HFFc6 (cell line): ENCODE measurements at places on chromosomes 2 and 18.
A peak's percentile ranks its signal among the peaks of the same experiment; 100 is the strongest.

DNA sequence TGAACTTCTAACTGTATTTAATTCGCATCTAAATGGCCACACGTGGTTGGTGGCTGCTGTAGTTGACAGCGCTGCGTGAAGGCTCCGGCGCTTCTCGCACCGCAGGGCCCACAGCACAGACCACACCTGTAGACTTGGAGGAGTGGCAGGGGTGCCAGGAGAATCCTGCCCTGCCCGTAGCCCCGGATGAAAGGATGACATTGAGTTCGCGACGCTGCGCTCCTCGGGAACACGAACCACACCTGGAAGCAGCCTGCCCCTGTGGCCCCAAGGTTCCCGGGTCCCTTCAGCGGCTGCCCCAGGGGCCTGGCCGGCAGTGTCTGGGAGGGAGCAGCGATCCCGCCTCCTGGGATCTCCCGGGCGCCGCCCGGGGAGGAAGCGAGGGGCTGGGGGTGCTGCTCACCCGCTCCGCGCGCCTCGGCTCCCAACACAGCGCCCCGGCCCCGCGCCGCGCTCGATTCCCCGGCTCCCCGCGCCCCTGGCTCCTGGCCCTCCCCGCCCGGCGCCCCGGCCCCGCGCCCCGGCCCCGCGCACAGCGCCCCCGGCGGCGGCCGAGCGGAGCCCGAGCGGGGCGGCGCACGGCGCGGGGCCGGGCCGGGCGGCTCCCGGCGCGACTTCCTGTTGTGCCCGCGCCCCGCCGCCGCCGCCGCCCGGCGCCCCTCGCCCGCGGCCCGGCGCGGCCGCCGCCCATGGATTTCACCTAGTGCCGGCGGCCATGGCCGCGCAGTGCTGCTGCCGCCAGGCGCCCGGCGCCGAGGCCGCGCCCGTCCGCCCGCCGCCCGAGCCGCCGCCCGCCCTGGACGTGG, at the start of gene RNPEPL1:
Gene RNPEPL1, plus strand, starts transcription at position 613 of the 806 bp plus-strand sequence. Its CDS starts 103 bp downstream, at position 716.
- H3K36me3 ChIP-seq, result peaks cover 5% of the 10 kb centered on the region
- H3K4me3 ChIP-seq, result peak within 1 kb of the TSS; percentile 89
- peaks cover 2% of the 10 kb centered on the region; the same call in 1 of the 2 replicates for H3K27me3 ChIP-seq
- H3K4me1 ChIP-seq, result peaks cover 44% of the 10 kb centered on the region

DNA sequence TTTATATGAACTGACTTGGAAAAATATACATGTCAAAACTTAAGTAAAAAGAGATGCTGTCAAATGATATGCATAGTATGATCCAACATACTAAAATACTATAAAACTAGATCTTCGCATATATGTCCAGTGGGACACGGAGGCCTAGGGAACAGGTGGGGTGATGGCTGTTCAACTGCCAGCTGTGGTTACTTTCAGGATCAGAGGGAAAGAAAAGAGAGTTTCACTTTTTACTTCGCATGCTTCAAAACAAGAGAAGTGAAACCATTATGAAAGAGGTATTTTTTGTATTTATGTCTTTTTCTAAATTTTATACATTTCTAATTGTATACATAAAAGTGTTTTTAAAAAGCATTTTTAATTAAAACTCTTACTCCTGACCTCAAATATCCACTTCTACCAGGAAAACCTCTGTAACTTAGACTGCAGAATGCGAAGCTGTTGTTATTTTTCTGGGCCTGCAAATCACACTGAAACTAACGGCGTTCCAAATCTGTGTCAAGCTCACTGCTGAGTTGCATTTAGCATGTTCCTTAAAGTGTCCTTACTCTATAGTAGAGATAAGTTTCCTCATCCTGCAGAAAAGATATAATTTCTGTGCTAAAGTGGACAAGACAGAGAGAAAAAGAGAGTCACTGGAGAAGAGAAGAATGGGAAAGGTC, 97.8 kb upstream of the SLC35G4 start:
- H3K27me3 ChIP-seq, result peaks cover 16% of the 10 kb centered on the region
- H3K36me3 ChIP-seq, result no peaks in the 10 kb centered on the region
- H3K4me3 ChIP-seq, result no peak overlapping the region
- no peak overlapping the region for H3K27ac ChIP-seq

- no peaks in the 10 kb centered on the region; the same call in 1 of the 2 replicates for H3K36me3 ChIP-seq
- peaks cover under 1% of the 10 kb centered on the region; the same call in 1 of the 2 replicates for H3K27me3 ChIP-seq
- H3K4me1 ChIP-seq, result no peaks in the 10 kb centered on the region
- H3K27ac ChIP-seq, result no peak overlapping the region
- no peak for DNase-seq
These were observed 21.4 kb downstream of the RPL31 start for GRCh38 chr2:101023327-101024107.

GRCh38 chr2:103819599-103819998, 1034.3 kb upstream of the POU3F3 start:
- DNase-seq, result no peak
- no peaks in the 10 kb centered on the region for H3K27me3 ChIP-seq
- no peak overlapping the region for H3K27ac ChIP-seq
- no peak overlapping the region for H3K4me3 ChIP-seq
- no peaks in the 10 kb centered on the region for H3K4me1 ChIP-seq
- no peaks in the 10 kb centered on the region for H3K36me3 ChIP-seq

DNA sequence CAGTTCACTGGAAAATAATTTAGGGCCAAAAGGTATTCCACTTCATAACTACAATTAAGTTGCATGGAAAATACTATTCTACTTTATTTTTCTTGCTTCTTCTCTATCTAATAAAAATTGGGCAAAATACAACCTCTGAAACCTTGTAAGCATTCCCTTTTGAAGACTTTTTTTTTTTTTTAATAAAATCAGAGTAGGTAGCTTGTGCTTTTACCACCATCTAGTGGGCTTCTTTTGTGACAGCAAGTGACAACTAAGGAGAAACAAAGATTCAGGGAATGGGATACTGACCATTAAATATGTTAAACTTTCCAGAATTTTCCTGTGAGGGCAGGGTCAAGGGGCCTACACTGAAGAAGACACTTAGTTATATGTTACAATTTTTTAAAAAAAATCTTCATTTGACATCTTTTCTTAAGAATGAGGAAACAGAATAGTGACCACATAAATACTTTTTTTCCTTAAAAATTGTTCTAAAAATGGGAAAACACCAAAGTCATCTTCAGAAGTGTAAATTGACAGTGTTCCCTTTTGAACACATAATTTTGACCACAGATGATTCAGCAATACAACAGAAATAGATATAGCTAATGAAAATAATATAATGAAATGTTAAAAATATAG, 1183.2 kb upstream of the ACVR2A start:
- peaks cover 8% of the 10 kb centered on the region; the same call in 1 of the 2 replicates for H3K4me1 ChIP-seq
- H3K4me3 ChIP-seq, result no peak overlapping the region
- H3K27ac ChIP-seq, result no peak overlapping the region
- H3K36me3 ChIP-seq, result no peaks in the 10 kb centered on the region

DNA sequence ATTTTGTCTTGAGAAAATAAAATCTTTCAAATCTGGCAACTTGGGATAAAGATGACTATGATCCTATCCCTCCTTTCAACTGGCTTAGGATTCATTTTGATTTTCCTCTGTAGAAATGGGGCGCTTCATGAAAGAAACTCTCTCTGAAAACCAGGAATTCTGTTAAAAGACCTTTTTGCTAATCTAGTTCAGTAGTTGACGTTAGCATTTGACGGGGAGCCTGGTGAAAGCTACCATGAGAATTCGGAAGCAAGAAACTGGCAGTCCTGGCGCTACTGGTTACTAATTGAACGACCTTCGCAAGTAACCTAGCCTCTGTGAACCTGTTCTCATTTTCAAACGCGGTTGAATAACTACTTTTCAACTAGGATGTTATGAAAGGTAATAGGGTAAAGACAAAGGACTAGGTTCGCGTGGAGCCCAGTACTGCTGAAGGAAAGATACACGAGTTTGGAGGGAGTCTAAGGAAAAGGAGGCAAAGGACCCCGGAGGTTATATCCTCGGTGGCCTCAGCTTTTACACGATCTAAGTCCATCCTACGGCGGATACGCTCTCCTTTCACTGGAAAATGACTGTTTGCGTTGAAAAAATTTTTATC, 604 bp upstream of the STK11IP start:
- peak overlapping the region; percentile 96 for H3K4me3 ChIP-seq
- 0 out of 2 replicates have a peak, but pooled peaks cover 4% of the 10 kb centered on the region for H3K36me3 ChIP-seq
- DNase-seq, result no peak
- H3K4me1 ChIP-seq, result peaks cover 46% of the 10 kb centered on the region

DNA sequence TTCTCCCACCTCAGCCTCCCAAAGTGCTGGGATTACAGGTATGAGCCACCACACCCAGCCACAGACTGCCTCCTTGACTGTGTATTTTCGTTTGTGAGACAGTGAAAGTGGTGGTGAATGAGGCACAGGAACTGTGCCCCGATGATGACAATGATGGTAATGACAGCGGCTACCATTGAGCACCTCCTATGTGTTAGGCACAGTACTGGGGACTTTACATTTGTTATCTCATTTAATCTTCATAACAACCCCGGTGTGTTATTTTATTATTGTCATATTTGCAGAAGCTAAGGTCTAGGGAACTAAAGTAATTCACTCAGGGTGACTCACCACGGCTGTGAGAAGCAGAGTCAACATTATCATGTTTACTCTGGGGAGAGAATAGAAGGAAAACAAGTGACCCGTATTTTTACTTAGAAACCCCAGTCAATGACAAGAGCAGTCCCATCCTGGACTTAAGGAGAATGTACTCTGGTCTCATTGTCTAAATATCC, 77.6 kb upstream of the ALPP start:
- no peak overlapping the region for H3K4me3 ChIP-seq
- peaks cover 9% of the 10 kb centered on the region for H3K4me1 ChIP-seq
- H3K27ac ChIP-seq, result no peak overlapping the region
- H3K27me3 ChIP-seq, result peaks cover 2% of the 10 kb centered on the region; the same call in 1 of the 2 replicates
- DNase-seq, result peak; percentile 5

GRCh38 chr2:38959938-38960608, 70.4 kb downstream of the ARHGEF33 start:
- no peaks in the 10 kb centered on the region for H3K36me3 ChIP-seq
- H3K27me3 ChIP-seq, result peaks cover 12% of the 10 kb centered on the region
- H3K4me3 ChIP-seq, result peak overlapping the region; percentile 56; the same call in 1 of the 2 replicates
- peak; percentile 50 for DNase-seq

- no peaks in the 10 kb centered on the region for H3K27me3 ChIP-seq
- DNase-seq, result no peak
- H3K4me3 ChIP-seq, result no peak overlapping the region
- peaks cover 14% of the 10 kb centered on the region for H3K4me1 ChIP-seq
- H3K27ac ChIP-seq, result no peak overlapping the region
These were observed 115.2 kb downstream of the ZNF521 start for GRCh38 chr18:25236736-25237135.

DNA sequence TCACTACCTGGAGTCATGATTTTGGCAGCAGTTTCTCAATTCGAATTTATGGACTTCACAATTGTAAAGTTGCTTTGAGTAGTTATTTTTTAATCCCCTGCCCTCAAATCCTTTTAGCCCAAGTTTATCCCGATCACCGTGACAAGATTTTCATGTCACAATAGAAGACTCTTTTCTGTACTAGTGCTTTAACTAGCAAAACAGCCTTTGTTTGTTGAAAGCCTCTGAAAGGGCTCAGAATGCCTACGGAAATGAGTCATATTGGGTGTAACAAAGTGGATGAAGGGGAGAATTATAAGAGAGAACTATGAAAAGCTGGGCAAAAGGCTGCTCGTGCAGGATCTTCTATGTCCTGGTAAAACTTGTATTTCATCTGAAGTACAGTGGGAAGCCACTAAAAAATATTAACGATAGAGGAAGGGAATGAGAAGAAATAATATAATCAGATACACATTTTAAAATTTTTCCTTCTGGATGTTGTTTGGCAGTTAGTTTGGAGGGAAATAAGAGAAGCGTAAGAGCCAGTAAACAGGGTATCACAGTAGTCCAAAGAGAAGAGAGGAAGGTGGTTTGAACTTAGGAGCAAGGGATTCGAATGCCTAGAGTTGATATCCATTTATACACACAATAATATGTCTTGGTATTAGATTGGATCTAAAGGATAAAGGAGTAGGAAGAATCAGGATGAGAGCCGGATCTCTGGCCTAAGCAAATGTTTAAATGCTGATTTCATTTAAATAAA, 114.9 kb downstream of the GALNT13 start:
- no peaks in the 10 kb centered on the region for H3K36me3 ChIP-seq
- no peak overlapping the region for H3K4me3 ChIP-seq
- no peaks in the 10 kb centered on the region for H3K27me3 ChIP-seq

GRCh38 chr18:77208964-77209363, 40.7 kb upstream of the GALR1 start:
- peak; percentile 25 for DNase-seq
- peak overlapping the region; percentile 38 for H3K27ac ChIP-seq
- peaks cover 11% of the 10 kb centered on the region for H3K27me3 ChIP-seq
- H3K4me1 ChIP-seq, result peaks cover 46% of the 10 kb centered on the region
- H3K36me3 ChIP-seq, result no peaks in the 10 kb centered on the region

- no peaks in the 10 kb centered on the region for H3K36me3 ChIP-seq
- H3K27me3 ChIP-seq, result no peaks in the 10 kb centered on the region; the same call in 1 of the 2 replicates
- no peak overlapping the region for H3K4me3 ChIP-seq
- H3K27ac ChIP-seq, result no peak overlapping the region
These were observed 136.9 kb downstream of the GAREM1 start for GRCh38 chr18:32333781-32334180.

GRCh38 chr2:181934694-181935093, 43.2 kb downstream of the ITPRID2 start:
- H3K27ac ChIP-seq, result no peak overlapping the region
- no peaks in the 10 kb centered on the region for H3K27me3 ChIP-seq
- H3K4me3 ChIP-seq, result no peak overlapping the region
- no peak for DNase-seq

GRCh38 chr2:188645986-188646385, 328.2 kb upstream of the COL3A1 start:
- no peaks in the 10 kb centered on the region for H3K27me3 ChIP-seq
- H3K4me3 ChIP-seq, result no peak overlapping the region
- peaks cover 28% of the 10 kb centered on the region for H3K4me1 ChIP-seq
- DNase-seq, result peak; percentile 68
- no peak overlapping the region; the same call in 1 of the 2 replicates for H3K27ac ChIP-seq
- no peaks in the 10 kb centered on the region; the same call in 1 of the 2 replicates for H3K36me3 ChIP-seq

DNA sequence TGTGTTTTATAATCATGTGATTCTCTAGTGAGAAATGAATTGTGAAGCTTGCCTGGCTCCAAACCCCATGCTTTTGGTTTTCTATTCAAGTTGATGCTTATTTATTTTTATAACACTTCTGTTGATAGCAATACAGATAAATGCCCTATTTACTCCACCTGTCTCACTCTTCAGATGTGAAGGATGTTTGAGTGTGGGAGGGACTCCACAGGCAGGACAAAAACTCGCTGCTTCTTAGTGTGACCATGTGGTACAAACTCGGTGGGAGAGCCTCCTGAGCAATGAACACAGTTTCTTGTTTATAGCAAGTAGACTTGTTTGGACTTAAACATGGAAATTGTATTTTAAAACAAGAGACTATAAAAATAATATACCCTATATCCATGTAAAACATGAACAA, 219.7 kb downstream of the GULP1 start:
- no peaks in the 10 kb centered on the region for H3K36me3 ChIP-seq
- no peak overlapping the region for H3K4me3 ChIP-seq
- peaks cover 1% of the 10 kb centered on the region for H3K27me3 ChIP-seq
- no peak for DNase-seq

DNA sequence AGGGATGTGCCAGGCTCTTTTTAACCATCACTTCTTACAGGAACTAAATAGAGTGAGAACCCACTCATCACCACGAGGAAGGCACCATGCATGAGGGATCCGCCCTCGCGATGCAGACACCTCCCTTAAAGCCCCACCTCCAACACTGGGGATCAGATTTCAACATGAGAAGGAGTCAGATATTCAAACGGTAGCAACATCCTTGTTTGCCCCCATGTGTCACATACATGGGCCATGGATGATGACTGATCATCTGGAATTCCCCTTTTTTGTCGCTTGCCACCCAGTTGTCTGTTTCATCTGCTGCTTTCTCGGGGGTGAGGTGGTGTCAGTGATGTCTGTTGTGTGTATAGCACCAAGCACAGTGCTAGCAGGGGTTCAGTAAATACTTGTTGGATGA, 57.9 kb downstream of the NCK2 start:
- H3K4me1 ChIP-seq, result peaks cover 31% of the 10 kb centered on the region
- H3K27ac ChIP-seq, result no peak overlapping the region
- H3K4me3 ChIP-seq, result no peak overlapping the region
- H3K36me3 ChIP-seq, result peaks cover 4% of the 10 kb centered on the region; the same call in 1 of the 2 replicates
- peaks cover 1% of the 10 kb centered on the region for H3K27me3 ChIP-seq
